ENCODE measurements at places on chromosomes 2 and 18. TPM values are rescaled to one million over a fixed set of nuclear protein-coding genes. Genes with fewer than 3 reads are reported as not detected.

The DNMT3A gene
- total RNA-seq, result 6.1 TPM

The ASXL2 gene
- total RNA-seq, result 8.1 TPM

The CFAP65 gene
- total RNA-seq, result not detected

The IL1A gene
- 1.1 TPM for total RNA-seq

The LYG2 gene
- not detected for total RNA-seq

The SLC35F6 gene
- 25.6 TPM for total RNA-seq

The AOX1 gene
- total RNA-seq, result 57.2 TPM

The CRYGD gene
- total RNA-seq, result not detected

The NAT8 gene
- not detected for total RNA-seq
